ENCODE measurements at places on chromosomes 12 and 14. TPM values are rescaled to one million over a fixed set of nuclear protein-coding genes. Genes with fewer than 3 reads are reported as not detected.

The PPFIA2 gene
- 0.82 TPM for total RNA-seq

The GLS2 gene
- total RNA-seq, result 0.49 TPM

GRCh38 chr14:93133464-93133863 is 17.7 kb upstream of the ITPK1 start:
- DNase-seq, result no peak

DNA sequence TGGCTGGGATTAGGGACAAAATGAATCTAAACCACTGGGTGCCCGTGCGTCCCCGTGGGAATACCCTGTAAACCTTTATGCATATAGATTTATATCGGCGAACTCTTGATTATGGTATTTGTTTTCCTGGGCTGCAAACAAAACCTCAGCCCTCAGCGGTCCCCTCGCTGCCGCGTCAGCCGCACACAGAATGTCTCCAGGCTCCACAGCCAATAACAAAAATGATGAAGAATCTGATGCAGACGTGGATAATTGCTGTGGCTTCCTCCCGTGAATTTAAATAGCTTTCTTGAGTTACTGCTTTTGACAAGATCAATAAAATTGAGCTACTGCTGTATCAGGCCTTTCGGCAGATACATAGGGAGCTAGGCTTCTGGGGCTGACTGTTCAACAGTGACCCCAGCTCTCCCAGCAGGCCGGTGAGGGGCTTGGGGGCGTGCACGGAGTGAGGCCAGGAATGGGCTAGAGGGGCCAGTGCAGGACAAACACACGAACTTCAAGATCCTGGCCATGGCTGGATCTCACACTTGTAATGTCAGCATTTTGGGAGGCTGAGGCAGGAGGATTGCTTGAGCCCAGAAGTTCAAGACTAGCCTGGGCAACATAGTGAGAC is 125.8 kb upstream of the NCOR2 start:
- DNase-seq, result no peak

- DNase-seq, result no peak
Measured at GRCh38 chr12:46049665-46050064, 59.3 kb upstream of the SCAF11 start.

Measured in left ventricle myocardium inferior (tissue), 1 donor.